ENCODE measurements at places on chromosomes 7 and 10.

DNA sequence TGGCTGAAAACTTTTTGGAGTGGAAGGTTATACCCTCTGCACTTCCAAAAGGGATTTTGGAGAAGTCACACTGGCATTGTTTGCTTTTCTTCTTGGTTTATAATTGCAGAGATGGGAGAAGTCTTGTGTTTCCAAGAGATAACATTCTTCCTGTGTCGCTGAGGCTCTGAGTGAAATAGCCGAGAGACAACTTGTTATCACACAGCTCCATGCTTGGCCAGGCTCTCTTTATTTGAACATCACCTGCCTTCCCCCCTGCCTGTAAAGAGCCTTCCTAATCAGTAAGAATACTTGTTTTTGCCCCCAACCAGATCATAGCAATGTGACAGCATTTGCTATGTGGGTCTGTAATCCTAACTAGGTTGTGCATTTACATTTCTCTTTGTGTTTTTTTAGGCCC lies 270.7 kb downstream of the GALNT17 start:
- DNase-seq = no peak

- no peak for DNase-seq
Observed at GRCh38 chr7:102434039-102434486, 688 bp downstream of the ORAI2 start.

DNA sequence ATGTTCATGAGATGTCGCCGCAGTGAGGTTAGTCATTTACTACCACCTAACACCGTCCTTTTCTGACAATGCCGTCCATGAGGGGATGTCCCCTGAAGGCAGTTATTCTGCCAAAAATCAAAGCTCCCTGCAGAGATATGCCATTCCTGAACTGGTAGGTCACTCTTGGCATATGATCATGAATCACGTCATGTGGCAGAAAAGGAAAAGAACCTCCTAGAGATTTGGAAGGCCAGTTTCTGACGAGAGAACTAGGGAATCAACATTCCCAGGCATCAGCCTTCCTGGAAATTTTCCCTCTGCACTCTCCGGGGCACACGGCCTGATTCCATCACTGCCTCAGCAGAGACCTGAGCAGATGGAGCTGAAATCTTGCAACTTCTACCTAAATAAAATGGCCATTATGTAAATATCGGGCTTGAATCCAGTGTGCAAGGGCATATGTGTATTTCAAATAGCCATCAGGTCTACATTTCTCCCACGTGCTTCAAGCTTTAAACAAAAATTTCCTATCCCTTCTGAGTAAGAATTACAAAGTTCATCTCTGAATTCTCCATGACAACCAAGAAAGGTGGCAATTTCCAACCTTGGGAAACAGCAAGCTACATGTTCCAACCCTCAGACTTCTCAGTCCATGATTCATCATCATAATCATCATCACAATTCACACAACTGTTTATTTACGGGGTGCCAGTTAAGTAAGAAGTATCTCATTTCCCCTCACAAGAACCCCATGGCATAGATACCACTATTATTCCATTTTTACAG lies 46.5 kb downstream of the AMPH start:
- no peak for DNase-seq

GRCh38 chr10:30039988-30040387 lies 19.4 kb downstream of the JCAD start:
- no peak for DNase-seq

DNA sequence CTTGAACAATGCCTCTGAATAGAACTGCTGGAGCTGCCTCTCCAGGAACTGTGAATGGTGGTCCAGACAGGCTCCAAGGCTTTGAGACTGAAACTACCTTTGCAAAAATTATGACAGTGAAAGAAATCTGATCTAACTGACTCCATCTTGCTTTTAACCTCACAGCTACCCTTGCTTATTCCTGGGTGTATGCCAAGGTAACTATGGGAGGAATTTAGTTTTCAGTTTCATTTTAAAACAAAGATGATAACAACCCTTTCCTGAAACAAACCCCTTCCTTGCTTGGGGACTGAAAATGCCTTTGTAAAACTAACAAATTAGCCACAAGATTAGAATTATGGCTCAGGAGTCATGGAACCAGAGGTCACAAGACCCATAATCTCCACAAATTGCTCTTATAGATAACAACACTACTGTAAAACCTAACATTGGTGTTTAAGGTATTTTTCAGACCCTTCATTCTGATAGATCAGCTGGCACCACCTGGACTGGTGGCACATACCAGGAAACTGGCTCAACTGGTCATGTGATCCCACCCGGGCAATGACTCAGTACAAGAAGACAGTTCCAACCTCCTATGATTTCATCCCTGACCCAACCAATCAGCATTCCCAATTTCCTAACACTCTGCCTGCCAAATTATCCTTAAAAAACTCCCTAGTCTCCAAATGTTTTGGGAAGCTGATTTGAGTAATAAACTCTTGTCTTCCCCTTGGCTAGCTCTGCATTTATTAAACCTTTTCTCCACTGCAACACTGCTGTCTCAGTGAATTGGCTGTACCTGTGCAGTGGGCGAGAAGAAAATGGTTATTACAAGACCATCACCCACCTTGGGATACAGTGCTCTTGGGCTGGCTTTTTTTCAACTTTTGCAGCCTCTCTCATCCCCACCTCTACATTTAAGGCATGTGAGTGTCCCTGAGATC lies 608.1 kb downstream of the TYW1 start:
- DNase-seq = no peak

- DNase-seq = no peak
Observed at GRCh38 chr7:46175221-46175620, 254.1 kb upstream of the IGFBP3 start.

DNA sequence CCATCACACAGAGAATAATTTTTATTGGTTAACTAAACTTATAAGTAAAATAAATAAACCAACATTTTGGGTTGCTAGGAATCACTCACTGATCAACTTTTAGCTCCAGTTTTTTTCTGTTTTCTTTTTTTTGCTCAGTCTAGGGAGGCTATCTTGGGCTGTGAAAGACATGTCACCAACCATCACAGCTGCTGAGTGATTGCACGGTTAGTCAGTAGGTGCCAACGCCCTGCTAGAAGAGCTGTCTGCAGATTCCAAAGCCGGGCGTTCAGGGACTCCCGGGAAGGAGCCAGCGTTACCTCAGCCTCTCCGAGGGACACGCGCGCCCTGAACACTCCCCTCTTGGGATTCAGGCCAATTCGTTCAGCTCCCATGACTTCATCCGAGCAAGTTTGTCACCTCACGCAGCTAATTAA lies 604 bp upstream of the STAM start:
- peak; percentile 79 for DNase-seq

- DNase-seq = no peak
Observed at GRCh38 chr10:103828587-103829197, 26.7 kb downstream of the SH3PXD2A start.

DNA sequence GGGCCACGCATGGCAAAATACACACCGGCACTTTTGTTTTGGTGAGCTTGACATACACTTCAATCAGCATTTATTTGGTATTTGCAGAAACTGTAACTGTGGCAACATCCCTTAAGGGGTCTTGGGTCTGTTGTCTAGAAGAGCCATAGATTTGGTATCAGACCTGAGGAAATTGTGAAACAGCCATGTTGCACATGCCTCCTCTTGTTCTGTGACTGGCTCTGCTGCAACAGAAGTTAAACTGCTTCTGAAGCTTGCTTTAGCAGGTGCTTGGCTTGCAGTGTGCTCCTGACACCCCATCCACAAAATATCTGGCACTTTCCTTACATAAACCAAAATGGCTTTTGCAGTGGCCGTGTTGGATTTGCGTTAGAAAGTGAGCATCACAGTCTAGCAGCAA lies 247.3 kb downstream of the GATA3 start:
- no peak for DNase-seq
